ENCODE measurements at places on chromosomes 7 and 10.

DNA sequence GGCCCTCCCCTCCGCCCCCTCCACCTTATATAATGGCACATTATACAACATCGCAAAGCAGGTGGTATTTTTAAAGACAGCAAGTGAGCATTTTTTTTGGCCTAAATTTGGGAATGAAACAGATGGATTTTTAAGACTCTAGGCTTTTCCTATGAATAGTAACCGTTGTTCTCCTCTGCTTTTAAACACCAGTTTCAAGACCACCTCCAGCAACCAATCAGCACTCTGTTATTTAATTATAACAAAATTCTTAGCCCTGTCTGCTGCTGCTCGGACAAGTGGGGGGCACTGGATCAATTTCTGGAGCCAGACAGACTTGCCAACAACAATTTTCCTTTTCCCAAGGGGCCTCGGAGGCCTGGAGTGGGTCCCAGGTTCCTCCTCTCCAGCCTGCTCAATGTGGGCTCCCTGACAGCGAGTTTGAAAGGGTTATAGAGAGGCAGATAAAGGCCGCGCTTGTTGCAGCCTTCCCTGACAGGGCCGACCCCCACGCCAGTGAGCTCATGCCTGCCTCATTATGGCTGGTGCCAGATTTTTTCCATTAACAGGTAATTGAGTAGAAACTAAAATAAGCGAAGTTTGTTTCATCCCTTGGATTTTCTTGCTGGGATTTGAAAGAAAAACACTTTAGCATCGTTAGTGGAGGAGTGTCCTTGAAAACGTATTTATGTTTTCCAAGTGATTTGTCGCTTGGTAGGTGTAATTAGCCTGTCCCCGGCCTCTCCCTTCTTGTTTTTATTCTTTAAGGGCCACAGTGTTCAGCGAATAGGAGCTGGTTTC lies 227.3 kb downstream of the TCF7L2 start:
- DNase-seq: no peak

DNA sequence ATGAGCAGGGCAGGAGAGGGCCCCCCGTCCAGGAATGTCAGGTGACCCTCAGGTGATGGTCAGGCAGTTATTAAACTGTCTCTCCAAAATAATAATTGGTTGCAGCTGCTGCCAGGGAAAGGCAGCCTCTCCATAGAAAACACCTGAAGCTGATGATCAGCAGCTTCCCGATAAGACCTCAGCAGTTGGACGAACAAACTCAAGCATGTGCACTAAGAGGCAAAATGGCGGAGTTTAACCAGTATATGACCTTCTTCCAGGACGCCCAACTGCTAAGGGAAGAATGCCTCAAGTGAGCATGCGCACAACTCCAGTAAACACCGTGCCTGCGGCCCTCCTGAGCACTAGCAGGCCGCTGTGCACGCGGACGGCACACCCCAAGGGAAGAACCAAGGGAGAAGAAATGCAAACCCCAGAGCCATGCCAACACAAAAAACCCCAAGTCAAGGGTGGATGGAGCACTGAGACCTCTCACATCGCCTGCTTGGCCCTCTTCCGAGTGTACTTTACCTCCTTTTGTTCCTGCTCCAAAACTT lies 38.9 kb upstream of the ADARB2 start:
- no peak for DNase-seq

GRCh38 chr10:1198453-1199344 lies 142.5 kb downstream of the WDR37 start:
- no peak for DNase-seq

- DNase-seq: no peak
These were observed 4.0 kb upstream of the FAM53B start for GRCh38 chr10:124748166-124748565.

- no peak for DNase-seq
These were observed 6.4 kb downstream of the TMEM248 start for GRCh38 chr7:66927348-66927948.
